ENCODE measurements at places on chromosomes 12 and 14.

DNA sequence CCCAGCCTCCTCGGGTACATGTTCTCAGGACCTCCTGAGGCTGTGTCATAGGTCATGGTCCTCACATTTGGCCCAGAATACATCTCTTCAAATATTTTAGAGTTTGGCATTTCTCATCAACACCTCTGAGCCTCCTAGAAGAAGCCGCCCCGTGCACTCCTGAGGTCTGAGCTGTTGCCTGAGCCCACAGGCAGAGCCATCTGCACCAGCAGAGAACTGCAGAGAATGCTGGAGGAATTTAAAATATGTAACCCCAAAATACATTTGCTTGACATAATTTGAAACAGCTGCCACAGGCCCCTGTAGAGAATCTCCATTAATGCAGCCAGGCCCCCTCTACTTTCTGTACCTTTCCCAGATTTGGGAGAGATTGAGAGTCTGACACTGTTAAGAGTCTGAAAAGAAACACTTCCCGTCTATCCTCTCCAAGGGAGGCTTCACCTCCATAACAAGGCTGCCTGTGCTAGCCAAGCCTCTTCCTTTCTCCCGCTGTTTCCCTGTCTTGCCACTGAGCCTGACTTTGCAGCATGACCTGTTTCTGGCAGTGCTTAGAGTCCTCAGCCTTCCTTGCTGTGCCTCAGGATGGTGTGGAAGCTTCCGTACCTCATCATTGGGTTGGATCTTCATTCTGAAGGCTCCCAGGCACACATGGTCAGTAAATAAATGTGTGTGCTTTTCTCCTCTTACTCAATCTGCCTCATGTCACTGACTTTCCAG is 95.4 kb upstream of the SFSWAP start:
- no peak for DNase-seq

GRCh38 chr12:22130671-22131070 is 84.7 kb downstream of the CMAS start:
- DNase-seq = no peak

DNA sequence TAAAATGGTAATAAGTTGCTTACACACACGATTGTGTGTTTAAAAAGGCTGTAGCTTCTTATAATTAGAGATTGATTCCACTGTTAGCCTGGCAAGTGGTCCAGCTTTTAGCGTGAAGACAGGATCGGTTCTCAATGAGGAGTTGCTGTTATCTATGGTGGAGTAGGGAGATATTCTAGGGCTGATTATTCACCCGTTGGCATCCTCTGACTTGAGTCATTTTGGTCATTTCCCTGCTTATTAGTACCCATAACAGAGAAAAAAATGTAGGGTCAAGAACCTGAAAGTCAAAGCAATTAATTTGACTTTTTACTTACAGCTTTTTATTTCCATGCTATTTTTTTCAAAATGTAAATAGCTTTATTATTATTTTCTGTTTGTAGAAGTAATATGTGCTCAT is 76.0 kb downstream of the KCNK13 start:
- DNase-seq = no peak

DNA sequence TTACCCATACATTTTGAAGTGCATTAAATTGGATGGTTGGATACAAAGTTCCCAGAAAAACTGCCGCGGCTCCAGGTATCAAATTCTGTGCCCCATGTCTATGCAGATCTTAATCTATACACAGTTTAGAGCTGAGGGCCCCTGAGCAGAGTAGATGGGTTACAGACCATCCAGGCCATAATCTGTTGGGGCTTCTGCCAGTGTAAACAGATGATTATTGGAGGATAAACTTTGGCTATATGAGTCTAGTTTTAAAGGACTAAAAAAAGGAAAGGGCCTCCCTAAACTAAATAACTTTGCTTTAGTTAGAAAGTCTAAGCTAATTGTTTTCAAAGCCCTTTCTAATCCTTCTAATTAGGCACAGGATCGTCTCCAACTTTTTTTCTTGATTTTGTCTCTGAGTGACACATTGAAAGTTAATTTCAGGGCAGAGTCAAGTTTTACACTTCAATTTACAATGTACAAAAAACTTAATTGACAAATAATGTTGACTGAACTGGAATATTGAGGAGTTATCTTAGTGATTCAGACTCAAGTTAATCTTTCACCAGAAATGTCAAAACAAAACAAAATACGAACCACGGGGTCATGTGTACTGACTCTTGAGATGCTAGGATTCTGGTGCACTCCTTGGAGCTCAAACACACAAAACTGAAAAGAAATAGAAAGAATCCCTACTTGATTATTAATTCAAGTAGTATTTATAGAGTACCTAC is 133.9 kb upstream of the SCAF11 start:
- DNase-seq = no peak

DNA sequence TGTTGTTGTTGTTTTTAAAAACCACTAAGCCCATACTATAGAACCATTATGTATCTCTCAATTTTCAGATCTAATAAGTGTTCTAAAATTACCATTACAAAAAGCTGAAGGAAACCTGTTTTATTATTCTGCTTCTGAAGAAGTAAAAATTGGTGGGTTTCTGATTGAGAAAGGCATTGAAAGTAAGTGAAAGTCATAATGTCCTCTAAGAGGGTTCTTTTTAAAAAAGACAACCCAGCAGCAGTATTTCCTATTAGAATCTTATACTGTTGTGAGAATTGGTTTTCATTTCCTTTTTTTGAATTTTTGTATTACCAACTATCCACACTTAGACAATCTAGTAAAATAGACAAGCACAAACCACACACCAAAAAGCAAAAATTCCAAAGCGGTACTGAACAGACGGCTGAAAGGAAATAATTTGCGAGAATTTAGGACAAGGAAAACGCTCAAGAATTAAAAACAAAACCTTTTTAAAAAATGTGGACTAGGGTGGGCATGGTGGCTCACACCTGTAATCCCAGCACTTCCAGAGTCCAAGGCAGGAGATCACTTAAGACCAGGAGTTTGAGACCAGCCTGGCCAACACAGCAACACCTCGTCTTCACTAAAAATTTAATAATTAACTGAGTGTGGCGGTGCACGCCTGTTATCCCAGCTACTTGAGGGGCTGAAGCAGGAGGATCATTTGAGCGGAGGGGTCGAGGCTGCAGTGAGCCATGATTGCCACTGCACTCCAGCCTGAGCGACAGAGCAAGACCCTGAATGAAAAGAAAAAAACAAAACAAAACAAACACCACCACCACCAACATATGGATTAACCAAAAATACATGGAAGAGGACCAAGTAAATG is 66.7 kb upstream of the AP4S1 start:
- no peak for DNase-seq

DNA sequence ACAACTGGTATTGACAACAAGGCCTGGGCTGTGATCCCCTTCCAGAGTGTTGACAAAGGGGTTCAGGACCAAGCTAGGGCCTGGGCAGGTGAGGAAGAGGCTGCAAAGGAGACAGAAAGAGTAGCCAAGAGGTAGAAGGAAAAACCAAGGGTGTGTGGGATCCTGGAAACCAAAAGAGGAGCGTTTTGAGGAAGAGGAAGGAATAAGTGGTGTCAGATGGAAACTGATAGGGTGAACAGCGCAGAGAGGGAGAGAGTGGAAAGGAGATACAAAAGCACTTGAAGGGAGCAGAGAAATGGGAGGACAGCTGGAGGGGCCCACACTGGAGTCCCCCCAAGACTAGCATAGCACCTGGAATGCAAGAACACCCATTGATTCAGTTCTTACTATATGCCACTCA is 8.3 kb upstream of the HVCN1 start:
- DNase-seq = no peak

DNA sequence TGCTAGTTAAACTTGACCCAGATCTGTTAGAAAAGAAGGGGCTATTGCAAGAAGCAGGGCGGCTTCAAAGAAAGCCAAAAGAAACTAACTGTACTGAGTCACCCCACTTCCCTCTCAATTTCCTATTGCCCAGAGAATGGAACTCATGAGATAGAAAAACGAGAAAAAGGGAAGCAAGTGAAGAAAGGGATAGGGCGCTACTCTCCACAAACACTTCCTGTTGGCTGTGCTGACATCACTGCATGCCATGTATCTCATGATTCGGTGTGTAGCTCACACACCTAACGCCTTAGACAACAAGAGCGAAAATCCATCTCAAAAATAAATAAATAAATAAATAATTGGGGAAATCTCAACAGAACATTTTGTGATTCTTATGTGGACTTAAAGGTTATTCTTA is 13.0 kb upstream of the P2RX4 start:
- no peak for DNase-seq

GRCh38 chr14:21680072-21680471 is 6.5 kb upstream of the OR4E1 start:
- DNase-seq = no peak

- DNase-seq = no peak
Measured at GRCh38 chr14:54687750-54688119, 120.8 kb downstream of the SAMD4A start.

GRCh38 chr14:105281371-105282097 is 19.3 kb downstream of the BRF1 start:
- peak; percentile 30 for DNase-seq

DNA sequence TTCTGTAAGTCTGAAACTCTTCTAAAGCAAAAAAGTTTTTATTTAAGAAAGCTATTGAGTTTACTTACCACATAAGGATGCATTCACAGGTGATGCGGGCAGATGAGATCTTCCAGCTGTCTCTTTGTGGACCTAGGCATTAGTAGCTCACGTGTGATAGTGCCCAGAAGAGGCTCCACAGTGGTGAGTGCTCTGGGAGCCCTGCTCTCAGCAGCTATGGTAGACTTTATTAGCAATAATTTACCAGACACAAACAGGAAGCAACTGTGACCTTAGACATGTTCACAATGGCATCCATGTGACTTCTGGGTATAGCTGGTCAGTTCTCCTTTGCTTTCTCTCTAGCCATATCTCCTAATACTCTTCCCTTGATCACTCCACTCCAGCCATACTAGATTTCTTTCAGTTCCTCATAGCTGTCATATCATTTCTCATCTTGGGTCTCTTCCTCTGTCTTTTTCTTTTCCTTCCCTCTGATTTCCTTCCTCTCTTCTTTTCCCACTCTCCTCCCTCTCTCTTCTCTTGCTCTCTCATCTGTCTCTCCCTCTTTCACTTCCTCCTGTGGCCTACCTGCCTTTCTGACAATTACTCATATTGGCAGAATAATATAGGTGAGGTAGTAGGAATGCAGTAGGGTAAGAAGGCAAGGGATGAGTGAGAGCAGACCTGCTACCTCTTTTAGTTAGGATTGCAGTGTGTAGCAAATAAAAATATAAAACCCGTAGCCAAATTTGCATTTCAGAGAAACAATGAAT is 75.2 kb upstream of the SCAF11 start:
- no peak for DNase-seq

DNA sequence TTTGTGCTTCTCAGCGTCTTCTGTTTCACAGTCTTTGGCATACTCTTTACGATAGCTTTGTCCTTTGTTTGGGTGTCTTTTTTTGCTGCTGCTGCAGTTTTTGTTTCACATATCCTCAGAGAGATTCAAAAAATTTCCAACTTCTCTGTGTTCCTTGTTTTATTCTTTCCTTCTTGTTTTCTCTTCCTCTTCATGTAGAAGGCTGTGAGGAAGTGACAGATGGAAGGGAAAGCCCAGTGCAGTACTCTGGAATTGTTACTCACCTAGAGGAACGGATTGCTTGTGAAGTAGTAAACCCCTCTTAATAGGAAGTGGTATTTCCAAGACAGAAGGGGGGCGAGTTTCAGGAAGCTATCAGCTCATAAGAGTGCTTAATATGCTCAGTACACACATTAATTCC is 1.7 kb downstream of the CREBL2 start:
- no peak for DNase-seq

GRCh38 chr12:54207539-54208294 is 18.9 kb upstream of the SMUG1 start:
- peak; percentile 63 for DNase-seq

GRCh38 chr14:63910583-63911363 is 58.0 kb downstream of the SYNE2 start:
- no peak for DNase-seq

- DNase-seq = no peak
Measured at GRCh38 chr14:61486930-61487495, 165.6 kb downstream of the PRKCH start.

DNA sequence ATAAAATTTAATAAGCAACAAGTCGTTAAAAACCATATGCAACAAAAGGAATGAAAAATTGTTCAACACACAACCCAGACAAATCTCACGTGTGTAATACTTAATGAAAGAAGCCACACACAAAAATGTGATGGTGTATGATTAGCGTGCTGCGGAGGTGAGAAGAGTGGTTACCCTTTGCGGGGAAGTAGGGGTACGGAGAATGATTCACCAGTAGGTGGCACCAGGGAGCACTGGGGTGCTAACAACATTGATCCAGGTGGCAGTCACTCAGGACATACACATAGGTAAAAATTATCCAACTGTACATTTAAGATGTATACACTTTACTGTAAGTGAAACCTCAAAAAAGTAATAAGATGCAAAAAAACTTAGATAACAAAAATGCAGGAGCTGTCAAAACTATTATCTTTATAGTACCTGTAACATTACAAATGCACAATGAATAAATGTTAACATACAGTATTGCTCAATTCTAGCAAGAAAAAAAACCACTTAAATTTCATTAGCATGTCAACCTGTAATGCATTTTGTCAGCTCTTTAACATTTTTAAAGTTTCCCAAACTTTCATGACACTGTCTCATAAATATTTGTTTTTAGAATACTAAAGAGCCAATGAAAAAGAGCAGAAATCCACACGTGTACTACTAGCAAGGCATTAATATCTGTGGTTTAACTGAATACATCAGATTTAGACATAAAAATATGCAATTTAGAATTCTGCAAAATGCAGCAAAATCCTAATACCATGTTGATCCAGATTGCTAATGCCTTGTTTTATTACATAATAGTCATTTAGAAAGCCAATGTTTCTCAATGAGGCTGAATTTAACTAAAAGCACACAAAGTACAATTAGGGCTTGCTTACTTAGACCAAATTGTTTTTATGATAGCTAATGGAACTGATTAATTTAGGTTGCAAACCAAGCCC is 46.7 kb downstream of the TMCC3 start:
- peak; percentile 47 for DNase-seq

GRCh38 chr14:92577321-92577742 is 63.8 kb downstream of the RIN3 start:
- no peak for DNase-seq

DNA sequence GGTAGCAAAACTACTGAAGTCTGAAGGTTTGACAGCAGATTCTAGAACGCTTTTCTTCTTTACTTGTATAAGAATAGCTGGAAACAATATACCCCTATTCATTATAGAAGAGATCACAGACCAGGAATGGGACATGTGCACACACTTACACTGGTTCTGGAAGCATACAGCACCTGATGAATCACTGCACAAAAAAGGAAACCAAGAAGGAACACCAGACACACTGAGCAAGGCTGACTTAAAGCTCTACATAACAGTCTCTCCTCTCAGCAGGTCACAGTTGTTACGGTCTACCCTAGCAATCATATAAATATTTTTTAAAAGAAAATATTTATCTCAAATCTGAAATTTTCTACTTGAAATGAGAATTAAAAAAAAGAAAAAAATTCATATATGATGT is 13.5 kb downstream of the ATP2B1 start:
- DNase-seq = no peak

- no peak for DNase-seq
Measured at GRCh38 chr12:2791089-2791488, 3.7 kb upstream of the FKBP4 start.
